Body of pancreas (tissue), 4 donors: ENCODE measurements at places on chromosomes 7 and 10. TPM values are rescaled to one million over a fixed set of nuclear protein-coding genes. Genes with fewer than 3 reads are reported as not detected.

DNA sequence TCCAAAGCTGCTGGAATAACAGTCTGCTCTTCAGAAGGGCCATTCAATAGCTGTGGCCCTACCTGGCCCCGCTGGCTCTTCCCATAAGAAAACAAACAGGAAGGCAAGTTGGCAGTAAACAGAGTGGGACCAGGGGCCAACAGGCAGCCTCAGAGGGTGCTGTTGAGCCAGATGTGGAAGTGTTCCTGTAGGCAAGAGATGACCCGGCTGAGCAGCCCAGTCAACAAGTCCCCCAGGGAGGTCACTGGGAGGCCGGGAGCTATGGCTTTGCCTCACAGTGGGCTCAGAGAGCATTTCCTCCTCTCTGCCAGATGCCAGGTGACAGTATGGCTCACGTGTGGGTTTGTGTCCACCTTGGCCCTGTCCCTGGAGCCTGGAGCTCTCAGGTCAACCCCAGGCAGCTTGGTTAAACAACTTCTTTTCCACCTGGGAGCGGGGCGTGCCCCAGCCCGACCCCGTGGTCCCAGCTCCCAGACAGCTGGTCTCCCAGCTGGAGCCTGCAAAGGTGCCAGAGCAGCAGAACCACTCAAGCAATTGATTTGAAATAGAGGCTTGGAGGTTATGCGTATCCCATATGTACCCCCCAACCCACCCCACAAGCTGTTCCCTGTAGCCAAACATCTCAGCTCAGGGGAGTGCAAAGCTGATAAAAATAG is 33.8 kb upstream of the LOXL4 start:
- H3K27me3 ChIP-seq = no peaks in the 10 kb centered on the region
- H3K4me3 ChIP-seq = no peak overlapping the region
- H3K27ac ChIP-seq = no peak overlapping the region

GRCh38 chr7:8176370-8177081 is 85.4 kb downstream of the ICA1 start:
- no peak overlapping the region for H3K27ac ChIP-seq
- no peak for DNase-seq
- H3K4me3 ChIP-seq = no peak overlapping the region
- peaks cover 3% of the 10 kb centered on the region for H3K4me1 ChIP-seq
- H3K27me3 ChIP-seq = no peaks in the 10 kb centered on the region
- H3K36me3 ChIP-seq = peaks cover 2% of the 10 kb centered on the region

DNA sequence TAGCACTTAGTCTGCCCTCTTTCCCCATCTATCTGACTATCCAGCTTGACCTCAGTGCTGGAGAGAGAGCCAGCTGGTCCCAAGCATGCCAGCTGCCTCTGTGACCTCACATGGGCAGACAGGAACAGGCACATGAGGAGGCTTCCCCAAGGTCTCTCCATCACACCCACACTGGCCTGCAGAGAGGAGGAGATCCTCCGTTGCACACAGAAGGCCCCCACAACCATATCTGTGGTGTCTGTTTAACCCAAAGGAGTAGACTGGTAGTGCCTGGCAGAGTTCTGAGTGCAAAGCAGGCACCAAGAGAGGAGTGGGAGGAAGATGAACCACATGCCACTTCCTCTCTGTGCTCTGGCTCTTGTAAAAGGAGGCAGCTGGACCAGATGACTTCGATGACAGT is 4.8 kb upstream of the ANK3 start:
- DNase-seq = no peak
- H3K36me3 ChIP-seq = no peaks in the 10 kb centered on the region
- H3K4me3 ChIP-seq = no peak overlapping the region
- H3K27ac ChIP-seq = no peak overlapping the region

GRCh38 chr7:138978541-138979184 is 2.5 kb downstream of the KIAA1549 start:
- H3K4me3 ChIP-seq = no peak overlapping the region
- H3K27me3 ChIP-seq = no peaks in the 10 kb centered on the region
- peak overlapping the region; percentile 62 for H3K27ac ChIP-seq
- DNase-seq = no peak
- H3K36me3 ChIP-seq = no peaks in the 10 kb centered on the region

The SCIN gene
- 1.3 TPM for total RNA-seq

The ADK gene
- 18.7 TPM for total RNA-seq

- H3K4me3 ChIP-seq = no peak overlapping the region
- DNase-seq = no peak
- H3K27me3 ChIP-seq = no peaks in the 10 kb centered on the region
- H3K36me3 ChIP-seq = no peaks in the 10 kb centered on the region
- H3K27ac ChIP-seq = no peak overlapping the region
Observed at GRCh38 chr10:33483816-33484190, 149.3 kb upstream of the NRP1 start.

The STAG3 gene
- total RNA-seq = not detected

GRCh38 chr7:98305951-98306535 is 24.6 kb downstream of the BRI3 start:
- H3K4me3 ChIP-seq = no peak overlapping the region
- H3K36me3 ChIP-seq = peaks cover 14% of the 10 kb centered on the region
- DNase-seq = no peak
- no peaks in the 10 kb centered on the region for H3K4me1 ChIP-seq
- no peak overlapping the region for H3K27ac ChIP-seq

- H3K4me1 ChIP-seq = peaks cover 8% of the 10 kb centered on the region
- no peak for DNase-seq
- no peak overlapping the region for H3K4me3 ChIP-seq
- H3K27me3 ChIP-seq = no peaks in the 10 kb centered on the region
Observed at GRCh38 chr7:44305564-44306507, 19.6 kb downstream of the CAMK2B start.

GRCh38 chr7:18290223-18290622 is 205.3 kb upstream of the HDAC9 start:
- no peak for DNase-seq
- H3K4me1 ChIP-seq = no peaks in the 10 kb centered on the region
- H3K36me3 ChIP-seq = no peaks in the 10 kb centered on the region
- H3K27ac ChIP-seq = no peak overlapping the region
- H3K27me3 ChIP-seq = no peaks in the 10 kb centered on the region

GRCh38 chr7:77466450-77466849 is 50.3 kb upstream of the GSAP start:
- peak overlapping the region; percentile 36 for H3K27ac ChIP-seq
- H3K4me1 ChIP-seq = no peaks in the 10 kb centered on the region
- no peak overlapping the region for H3K4me3 ChIP-seq
- no peak for DNase-seq
- H3K27me3 ChIP-seq = no peaks in the 10 kb centered on the region

GRCh38 chr10:101721806-101722205 is 26.8 kb upstream of the FBXW4 start:
- no peak overlapping the region for H3K4me3 ChIP-seq
- H3K4me1 ChIP-seq = no peaks in the 10 kb centered on the region
- no peaks in the 10 kb centered on the region for H3K27me3 ChIP-seq
- H3K36me3 ChIP-seq = no peaks in the 10 kb centered on the region

- H3K4me1 ChIP-seq = no peaks in the 10 kb centered on the region
- H3K4me3 ChIP-seq = no peak overlapping the region
- no peaks in the 10 kb centered on the region for H3K27me3 ChIP-seq
- no peak for DNase-seq
Observed at GRCh38 chr7:147151661-147152060, 1035.1 kb downstream of the CNTNAP2 start.

GRCh38 chr7:79124331-79124730 is 329.1 kb downstream of the MAGI2 start:
- no peak overlapping the region for H3K4me3 ChIP-seq
- H3K36me3 ChIP-seq = no peaks in the 10 kb centered on the region
- H3K4me1 ChIP-seq = no peaks in the 10 kb centered on the region
- no peaks in the 10 kb centered on the region for H3K27me3 ChIP-seq
- DNase-seq = no peak

- no peak overlapping the region for H3K4me3 ChIP-seq
- no peaks in the 10 kb centered on the region for H3K36me3 ChIP-seq
- DNase-seq = no peak
- no peaks in the 10 kb centered on the region for H3K27me3 ChIP-seq
Observed at GRCh38 chr7:142063551-142064442, 47.7 kb upstream of the MGAM2 start.

DNA sequence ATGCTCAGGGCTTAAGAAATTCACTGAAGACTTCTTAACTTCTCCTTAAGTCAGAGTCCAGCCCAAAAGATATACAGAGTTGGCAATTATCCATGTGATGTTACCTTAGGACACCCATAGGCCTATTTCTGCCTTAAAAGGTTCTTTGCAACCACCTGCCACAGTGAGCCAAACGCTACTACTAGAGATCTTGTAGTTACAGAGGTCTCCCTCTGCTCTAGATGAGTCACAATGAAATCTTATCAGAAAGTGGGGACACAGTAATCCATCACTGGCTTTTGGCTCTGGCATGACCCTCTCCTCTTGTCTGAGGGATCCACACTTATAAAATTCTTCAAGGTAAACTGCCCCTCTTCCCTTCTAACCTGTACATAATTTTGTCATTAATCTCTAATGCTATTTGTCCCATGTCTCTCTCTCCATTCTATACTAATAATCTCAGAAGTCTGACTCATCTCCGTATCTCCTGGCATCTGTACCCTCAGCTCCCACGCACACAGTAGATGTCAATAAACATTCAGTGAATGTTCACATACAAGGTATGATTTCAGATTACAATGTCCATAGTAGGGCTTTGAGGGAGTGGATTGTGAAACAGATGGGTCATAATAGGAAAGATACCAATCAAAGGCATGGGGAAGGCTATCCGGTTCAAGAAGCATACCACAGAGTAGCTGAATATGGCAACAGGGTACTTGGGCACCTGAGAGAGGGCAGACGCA is 112.1 kb downstream of the SGMS1 start:
- no peak overlapping the region for H3K27ac ChIP-seq
- no peak for DNase-seq
- H3K27me3 ChIP-seq = no peaks in the 10 kb centered on the region

DNA sequence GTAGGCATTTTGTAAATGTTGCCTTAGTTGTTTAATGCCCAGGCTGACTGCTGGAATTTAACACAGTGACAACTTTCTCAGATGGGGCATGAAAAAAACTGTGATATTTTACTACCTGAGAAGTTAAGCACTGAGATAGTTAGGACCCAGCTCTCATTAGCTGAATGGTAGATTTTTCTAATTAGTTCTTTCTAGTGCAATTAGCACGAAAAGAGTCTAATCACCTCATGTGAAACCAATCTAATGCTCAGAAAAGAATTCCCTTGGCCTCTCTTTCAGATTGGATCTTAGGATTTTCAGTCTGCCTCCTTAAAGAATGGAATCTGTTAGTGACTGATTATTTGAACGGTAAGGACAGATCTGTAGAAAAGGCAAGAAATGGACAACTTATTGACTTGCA is 743.2 kb downstream of the AUTS2 start:
- H3K27ac ChIP-seq = no peak overlapping the region
- H3K4me3 ChIP-seq = no peak overlapping the region
- H3K36me3 ChIP-seq = no peaks in the 10 kb centered on the region

- no peaks in the 10 kb centered on the region for H3K36me3 ChIP-seq
- H3K4me1 ChIP-seq = no peaks in the 10 kb centered on the region
- no peak overlapping the region for H3K27ac ChIP-seq
Observed at GRCh38 chr10:108252771-108253170, 1088.3 kb upstream of the SORCS1 start.

- no peaks in the 10 kb centered on the region for H3K27me3 ChIP-seq
- H3K4me1 ChIP-seq = peaks cover 6% of the 10 kb centered on the region
- no peaks in the 10 kb centered on the region for H3K36me3 ChIP-seq
- H3K27ac ChIP-seq = no peak overlapping the region
Observed at GRCh38 chr10:12849319-12850181, 152.0 kb downstream of the CCDC3 start.

The ADCY1 gene
- total RNA-seq = 7.6 TPM

The CASD1 gene
- 10.5 TPM for total RNA-seq

- no peak for DNase-seq
- no peaks in the 10 kb centered on the region for H3K36me3 ChIP-seq
- H3K27ac ChIP-seq = no peak overlapping the region
- no peak overlapping the region for H3K4me3 ChIP-seq
- H3K27me3 ChIP-seq = no peaks in the 10 kb centered on the region
- H3K4me1 ChIP-seq = peaks cover 42% of the 10 kb centered on the region
Observed at GRCh38 chr10:74900297-74900696, 73.9 kb downstream of the KAT6B start.

GRCh38 chr7:105021967-105022366 is 8.0 kb downstream of the KMT2E start:
- no peaks in the 10 kb centered on the region for H3K27me3 ChIP-seq
- H3K27ac ChIP-seq = no peak overlapping the region
- no peak overlapping the region for H3K4me3 ChIP-seq

- H3K36me3 ChIP-seq = no peaks in the 10 kb centered on the region
- H3K4me1 ChIP-seq = peaks cover 56% of the 10 kb centered on the region
- peak overlapping the region; percentile 85 for H3K4me3 ChIP-seq
- DNase-seq = no peak
Observed at GRCh38 chr7:123749537-123749857, 694 bp upstream of the WASL start.

DNA sequence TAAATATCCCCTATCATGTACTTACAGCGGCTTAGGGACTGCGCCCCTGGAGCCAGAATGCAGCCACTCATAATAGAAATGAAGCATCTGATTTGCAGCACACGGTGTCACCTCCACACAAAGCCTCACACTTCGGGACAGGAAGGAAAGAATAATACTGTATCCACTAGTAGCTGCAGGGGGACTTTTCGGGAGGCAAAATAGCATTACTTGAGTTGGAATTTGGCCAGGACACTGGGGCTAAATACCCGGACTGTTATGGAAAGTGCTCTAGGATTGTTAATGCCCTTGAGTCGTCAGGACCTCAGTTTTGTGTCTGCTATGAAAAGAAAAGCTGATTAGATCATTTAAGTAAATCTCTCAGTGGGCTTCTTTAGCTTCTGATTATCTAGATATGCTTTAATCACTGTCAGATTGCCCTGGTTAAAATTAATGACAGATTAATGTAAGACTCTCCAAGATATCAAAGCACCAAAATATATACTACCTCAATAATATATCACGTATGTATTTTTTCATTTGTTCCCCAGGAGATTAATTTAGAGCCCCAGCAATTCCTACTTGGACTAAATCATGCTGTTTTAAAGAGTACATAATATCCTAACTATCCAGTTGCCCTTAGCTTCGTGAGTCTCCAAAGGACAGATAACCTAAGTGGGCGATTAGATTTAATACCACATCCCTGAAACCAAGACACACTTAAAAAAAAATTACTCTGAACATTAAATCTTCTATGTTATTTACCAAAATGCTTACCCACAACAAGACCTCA is 173.0 kb upstream of the NEBL start:
- DNase-seq = no peak
- no peak overlapping the region for H3K27ac ChIP-seq
- no peaks in the 10 kb centered on the region for H3K4me1 ChIP-seq
- H3K4me3 ChIP-seq = no peak overlapping the region
- no peaks in the 10 kb centered on the region for H3K27me3 ChIP-seq

The SPDYE8 gene
- total RNA-seq = not detected

DNA sequence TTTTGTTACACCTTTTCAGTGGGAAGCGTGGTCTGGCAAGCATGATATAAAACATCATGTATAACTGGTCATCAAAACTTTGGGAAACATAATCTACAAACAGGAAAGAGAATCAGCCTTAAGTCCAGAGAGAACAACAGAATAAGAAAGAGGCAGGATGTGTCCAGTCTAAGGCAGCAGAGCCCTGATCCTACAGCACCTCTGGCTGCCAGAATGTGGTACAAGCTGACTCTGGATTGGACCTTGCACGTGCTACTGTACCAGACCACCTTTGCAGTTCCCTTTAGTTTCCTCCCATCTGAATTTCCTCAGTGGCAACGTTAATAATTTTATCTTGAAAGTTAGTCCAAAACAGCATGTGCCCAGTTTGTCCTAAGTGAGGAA is 824.6 kb upstream of the IGFBP3 start:
- H3K27ac ChIP-seq = no peak overlapping the region
- peak; percentile 19 for DNase-seq
- no peaks in the 10 kb centered on the region for H3K27me3 ChIP-seq

GRCh38 chr7:120993553-120994191 is 5.2 kb downstream of the CPED1 start:
- no peaks in the 10 kb centered on the region for H3K36me3 ChIP-seq
- H3K4me1 ChIP-seq = peaks cover 3% of the 10 kb centered on the region
- no peak overlapping the region for H3K4me3 ChIP-seq
- peaks cover 15% of the 10 kb centered on the region for H3K27me3 ChIP-seq
